GM19239 (cell line): ENCODE measurements at places on chromosomes 7 and 10.
A peak's percentile ranks its signal among the peaks of the same experiment; 100 is the strongest.

GRCh38 chr7:55438757-55439525, 73.8 kb downstream of the LANCL2 start:
- no peak for DNase-seq

- no peak for DNase-seq
Observed at GRCh38 chr7:36198854-36199266, 45.8 kb downstream of the EEPD1 start.

- DNase-seq, result no peak
Observed at GRCh38 chr10:8214587-8214986, 160.1 kb downstream of the GATA3 start.

DNA sequence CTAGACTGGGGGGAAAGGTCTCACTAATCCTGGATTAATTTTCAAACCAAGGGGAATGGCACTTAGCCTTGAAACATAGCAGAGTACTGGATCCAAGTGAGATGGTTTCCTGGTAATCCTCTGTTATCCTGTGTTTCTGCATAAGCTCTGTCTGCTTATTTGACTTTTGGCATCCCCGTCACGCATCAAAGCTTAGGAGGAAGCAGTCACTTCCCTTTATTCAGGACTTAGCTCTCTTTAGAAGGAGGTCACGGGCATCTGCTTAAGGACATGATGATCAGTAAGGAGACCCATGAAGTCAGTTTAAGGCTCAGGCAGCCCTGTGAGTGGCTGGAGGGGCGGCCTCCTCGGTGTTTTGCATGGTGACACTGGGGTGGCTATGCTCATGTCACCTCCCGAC, 30.0 kb downstream of the TSPAN15 start:
- DNase-seq, result peak; percentile 10

DNA sequence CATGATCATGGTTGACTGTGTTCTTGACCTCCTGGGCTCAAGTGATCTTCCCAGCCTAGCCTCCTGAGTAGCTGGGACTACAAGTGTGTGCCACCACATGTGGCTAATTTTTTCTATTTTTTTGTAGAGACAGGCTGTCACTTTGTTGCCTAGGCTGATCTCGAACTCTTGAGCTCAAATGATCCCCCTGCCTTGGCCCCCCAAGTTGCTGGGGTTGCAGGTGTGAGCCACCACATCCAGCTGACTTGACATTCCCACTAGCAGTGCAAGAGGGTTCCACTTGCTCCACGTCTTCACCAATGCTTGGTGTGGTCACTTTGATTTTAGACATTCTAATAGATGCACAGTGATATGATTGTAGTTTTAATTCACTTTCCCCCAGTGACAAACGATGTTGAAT, 25.1 kb downstream of the CYP26A1 start:
- DNase-seq, result no peak

GRCh38 chr7:36440880-36441279, 51.2 kb downstream of the ANLN start:
- DNase-seq, result no peak

GRCh38 chr7:55475855-55476803, 96.2 kb downstream of the VOPP1 start:
- no peak for DNase-seq

DNA sequence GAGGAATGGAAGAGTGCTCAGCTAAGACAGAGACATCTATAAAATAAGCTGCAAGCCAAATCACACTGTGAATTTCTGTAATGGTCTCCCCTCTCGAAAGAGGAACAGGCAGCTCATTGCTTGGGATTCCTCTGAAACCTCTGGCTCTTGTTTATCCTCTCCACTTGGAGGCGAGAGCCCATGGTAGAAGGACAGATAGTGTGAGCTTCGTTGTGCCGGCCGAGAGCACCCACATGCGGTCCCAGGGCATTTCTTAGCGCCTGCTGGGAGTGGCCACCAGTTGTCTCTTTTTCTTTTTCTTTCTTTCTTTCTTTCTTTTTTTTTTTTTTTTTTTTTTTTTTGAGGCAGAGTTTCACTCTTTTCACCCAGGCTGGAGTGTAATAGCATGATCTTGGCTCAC, 26.2 kb downstream of the CNPY1 start:
- no peak for DNase-seq

DNA sequence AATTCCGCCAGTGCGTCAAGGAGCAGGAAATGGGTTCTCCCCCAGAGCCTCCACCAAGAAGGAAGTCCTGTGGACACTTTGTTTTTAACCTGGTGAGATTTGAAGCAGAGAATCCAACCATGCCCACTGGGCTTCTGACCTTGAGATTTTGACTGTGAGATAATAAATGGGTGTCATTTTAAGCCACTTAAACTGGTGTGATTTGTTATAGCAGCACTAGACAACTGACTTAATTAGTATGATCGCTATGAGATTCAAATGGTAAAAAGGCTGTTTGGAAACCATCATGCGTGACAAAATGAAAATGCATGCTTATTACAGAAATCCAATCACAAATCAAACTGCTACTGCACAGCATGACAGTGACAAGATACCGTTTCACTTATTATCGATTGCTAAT, 98.0 kb downstream of the ADAM12 start:
- no peak for DNase-seq

DNA sequence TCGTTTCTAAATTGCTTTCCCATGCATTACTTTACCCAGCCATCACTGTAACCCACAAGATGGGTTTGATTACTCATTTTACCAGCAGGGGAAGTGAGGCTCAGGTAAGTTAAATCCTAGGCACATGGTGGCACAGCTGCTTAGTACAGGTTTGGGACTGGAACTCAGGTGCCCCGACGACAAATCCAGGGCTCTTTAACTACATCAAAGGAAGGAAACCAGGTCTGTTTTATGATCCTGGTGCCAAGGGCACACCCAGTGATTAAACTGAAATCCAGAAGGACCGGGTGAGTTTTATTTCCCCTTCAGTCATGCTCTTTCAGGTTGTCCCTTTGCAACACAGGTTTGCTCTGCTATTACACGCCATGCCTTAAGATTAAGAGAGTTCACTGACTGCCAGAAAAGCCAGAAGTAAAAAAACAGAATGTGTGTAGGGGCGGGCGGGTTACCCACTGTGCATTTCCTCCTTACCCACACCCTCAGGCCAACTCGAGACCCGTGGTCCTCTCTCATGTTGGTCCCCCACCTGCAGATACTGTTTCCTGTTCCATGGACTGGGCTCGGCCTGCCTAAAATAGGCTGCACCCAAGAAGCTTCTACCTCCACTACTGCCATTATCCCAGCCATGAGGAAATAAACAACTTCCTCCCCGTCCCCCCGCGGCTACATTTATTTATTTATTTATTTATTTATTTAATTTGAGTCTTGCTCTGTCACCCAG, 55.1 kb upstream of the KDM7A start:
- DNase-seq, result no peak

DNA sequence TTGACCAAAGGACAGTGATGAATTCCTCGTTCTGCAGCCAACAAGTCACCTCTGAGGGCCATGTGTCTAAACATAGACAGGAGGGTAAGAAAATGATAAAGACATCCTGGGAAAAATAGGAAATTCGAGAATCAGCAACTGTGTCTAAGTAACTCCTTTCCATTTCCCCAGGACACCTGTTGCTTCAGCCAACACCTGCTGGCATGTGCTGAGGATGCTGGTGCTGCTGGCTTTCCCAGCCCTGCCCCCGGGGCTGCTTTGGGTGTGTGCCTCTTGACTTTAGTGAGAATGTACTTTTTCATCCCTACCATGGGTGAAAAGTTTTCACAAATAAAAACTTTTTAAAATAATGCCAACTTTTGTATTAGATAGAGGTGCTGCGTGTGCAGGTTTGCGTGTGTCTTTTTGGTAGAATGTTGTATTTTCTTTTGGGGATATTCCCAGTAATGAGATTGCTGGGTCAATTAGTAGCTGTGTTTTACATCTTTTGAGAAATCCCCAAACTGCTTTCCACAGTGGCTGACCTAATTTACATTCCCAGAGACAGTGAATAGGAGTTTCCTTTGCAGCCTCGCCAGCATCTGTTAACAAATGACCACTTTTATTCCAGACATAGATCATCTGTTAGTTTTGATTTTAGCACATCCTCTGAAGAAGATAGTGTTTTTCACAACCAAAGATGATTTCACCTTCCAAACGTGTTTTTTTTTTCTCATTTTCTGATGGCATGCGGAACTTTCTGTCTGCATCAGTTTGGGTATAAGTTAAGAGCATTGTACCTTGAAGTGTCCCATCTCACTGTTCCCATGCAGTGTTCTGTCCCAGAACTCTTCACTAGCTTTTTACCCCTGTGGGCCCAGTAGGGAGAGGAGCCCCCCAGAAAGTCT, 104.2 kb upstream of the ACBD5 start:
- DNase-seq, result no peak

DNA sequence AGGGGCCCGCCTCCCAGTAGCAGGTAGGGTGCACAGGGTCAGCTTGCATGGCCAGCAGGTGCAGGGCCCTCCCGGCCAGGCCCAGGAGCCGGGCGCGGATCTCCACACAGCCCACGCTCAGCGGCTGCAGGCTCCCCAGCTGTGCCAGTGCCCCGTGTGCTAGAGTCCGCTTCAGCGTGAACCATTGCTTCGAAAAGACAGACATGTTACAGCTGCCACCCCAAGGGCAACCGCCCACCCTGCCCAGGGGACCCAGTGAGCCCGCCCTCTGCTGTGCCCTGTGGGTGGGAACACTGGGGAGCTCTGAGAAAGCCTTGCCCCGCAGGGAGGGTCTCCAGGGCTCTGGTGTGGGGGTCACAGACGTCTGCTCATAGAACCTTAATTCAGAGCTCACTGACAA, 64.3 kb upstream of the NKX6-2 start:
- no peak for DNase-seq

GRCh38 chr7:130047831-130048230, 3.3 kb downstream of the ZC3HC1 start:
- no peak for DNase-seq

DNA sequence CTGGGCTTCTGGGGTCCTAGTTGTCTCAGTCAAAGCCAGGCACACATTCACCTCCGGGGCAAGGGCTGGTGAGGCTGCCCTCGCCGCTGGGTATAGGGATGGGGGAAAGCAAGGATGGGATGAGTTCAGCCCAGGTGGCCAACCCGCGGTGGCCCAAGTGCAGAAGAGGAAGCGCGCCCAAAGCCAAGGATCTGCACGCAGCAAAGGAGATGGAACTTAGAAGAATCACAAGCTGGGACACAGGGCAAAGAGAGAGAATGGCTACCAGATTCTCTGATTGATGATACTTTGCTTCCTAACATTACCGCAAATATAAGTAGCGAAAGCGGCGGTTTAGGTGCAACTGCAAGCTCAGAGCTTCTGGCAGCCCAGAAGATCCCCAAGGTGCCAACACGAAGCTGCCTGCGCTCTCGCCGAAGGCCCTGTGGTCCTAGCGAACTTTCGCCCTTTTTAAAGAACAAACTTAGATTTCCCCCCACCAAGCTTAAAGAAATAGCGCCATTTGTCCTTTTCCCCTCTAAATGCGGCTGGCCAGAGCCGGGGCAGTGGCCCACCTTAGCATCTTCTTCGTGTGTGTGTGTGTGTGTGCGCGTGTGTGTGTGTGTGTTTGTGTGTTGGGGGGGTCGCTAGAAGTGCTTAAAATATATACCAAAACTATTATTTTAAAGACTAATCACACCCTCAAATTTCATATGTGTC, 927 bp upstream of the MKX start:
- DNase-seq, result no peak

- no peak for DNase-seq
Observed at GRCh38 chr10:21196822-21197395, 299.8 kb upstream of the NEBL start.

- no peak for DNase-seq
Observed at GRCh38 chr10:5751601-5752253, 61.5 kb downstream of the GDI2 start.

DNA sequence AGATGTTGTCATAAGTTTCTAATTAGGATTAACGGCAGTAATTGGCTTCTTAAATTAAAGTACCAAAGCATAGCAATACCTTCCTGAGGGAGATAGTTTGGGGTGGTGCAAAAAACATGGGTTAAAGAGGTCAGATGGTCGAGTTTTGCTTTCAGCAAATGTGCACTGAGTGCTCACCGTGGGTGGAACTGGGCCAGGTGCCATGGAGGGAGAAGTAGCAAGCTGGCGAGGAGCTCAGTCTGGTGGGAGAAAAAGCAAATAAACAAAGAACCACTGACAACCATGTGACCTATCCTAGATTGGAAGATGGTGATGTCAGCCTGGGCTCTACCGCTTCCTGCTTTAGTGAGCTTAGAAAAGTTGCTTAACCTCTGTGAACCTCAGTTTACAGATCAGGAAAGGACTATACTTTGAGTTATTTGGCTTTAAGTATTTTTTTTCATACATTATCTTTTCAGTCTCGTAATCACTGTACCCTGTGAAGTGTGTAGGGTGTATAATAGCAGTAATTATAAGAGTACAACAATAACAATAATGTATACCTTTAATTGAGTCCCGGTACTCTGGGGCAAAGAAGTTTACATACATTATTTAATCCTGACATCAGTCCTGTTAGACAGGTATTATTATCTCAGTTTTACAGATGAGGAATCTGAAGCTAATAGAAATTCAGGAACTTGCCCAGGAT, 69.0 kb upstream of the PDCD4 start:
- DNase-seq, result peak; percentile 20

DNA sequence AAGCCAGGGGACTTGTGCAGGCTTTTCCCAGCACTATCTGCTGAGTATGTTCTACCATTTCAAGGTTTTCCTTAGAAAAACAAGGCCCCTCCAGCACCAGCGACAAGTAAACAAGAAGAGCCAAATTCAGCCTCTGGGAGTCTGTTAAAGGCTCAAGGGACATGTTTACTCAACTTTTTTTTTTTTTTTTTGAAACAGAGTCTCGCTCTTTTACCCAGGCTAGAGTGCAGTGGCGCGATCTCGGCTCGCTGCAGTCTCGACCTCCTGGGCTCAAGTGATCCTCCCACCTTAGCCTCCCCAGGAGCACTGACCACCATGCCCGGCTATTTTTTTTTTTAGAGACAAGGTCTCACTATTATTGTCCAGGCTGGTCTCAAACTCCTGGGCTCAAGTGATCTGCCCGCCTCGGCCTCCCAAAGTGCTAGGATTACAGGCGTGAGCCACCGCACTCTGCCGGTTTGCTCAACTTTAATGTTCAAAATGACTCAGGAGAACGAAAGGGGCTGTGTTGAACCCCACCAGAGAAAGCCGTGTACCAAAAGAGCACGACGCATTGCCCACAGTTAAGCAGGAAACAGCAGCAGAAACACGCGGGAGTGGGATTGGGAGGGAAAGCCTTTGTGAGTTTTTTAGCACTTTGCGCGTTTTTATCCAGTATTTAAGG, 772 bp downstream of the PRDX3 start:
- no peak for DNase-seq

DNA sequence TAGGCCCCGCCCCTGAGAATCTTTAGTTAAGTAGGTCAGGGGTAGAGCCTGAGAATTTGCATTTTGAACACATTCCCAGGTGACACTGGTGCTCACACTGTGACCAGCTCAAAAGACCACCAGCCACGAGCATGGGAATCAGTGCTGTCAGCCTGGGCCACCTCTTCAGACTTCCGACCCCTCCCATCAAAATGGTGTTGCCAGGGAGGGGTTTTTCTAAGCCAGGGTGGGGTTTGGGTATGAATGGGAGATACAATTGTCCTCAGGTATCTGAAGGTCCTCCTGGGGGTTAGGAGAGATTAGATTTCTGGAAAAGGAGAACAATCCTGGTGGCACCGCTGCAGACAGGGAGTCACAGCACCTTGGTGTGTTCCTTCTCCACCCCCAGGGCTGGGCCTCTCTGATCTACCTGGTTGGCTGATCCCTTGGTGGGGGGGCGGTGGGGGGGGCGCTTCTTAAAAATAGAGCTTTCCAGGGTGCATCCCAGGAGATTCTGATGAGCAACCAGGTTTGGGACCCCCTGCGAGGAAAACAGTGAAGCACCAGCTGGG, 111.5 kb upstream of the ANLN start:
- no peak for DNase-seq
